ENCODE measurements at places on chromosomes 7 and 10.
A peak's percentile ranks its signal among the peaks of the same experiment; 100 is the strongest.

- no peak for DNase-seq
These were observed 71.5 kb downstream of the XPNPEP1 start for GRCh38 chr10:109851616-109852474.

- DNase-seq, result no peak
These were observed 27.3 kb downstream of the DENND11 start for GRCh38 chr7:141674702-141675101.

DNA sequence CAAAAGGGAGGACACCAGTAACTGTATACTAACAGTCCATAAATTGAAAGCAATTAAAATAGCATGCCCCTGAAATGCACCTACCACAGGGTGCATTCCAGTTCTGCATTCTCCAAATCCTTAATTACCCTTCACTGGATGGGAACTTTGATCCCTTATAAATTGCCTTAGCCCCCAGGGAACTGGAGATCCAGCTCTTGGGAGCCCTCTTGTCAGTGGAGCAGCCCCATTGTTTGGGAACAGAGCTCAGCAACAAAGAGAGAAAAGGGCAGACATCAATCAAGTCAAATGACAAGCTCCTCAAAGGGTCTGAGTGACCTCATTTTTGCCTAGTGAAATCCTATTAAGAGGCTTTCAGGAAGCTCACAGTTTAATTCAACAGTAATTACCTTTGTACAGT is 472.6 kb downstream of the XPNPEP1 start:
- no peak for DNase-seq

DNA sequence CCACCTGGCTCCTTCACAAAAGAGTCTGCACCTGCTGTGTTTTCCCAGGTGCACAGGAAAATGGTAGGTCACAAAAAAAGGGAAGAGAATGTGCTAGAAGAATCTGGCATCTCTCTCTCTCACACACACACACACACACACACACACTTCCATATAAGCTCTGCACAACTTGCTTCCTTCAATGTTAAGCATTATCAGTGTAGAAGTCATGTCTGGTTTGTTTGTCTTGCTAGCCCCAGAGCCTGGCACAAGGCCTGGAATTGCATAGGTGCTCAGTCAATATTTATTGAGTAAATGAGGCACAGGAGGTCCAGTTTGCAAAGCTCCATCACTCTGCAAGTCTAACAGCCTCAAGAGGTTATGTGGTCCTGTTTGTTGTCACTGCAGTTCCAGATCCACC is 867.3 kb upstream of the AUTS2 start:
- no peak for DNase-seq

GRCh38 chr10:89295597-89295996 is 6.2 kb upstream of the IFIT2 start:
- no peak for DNase-seq

GRCh38 chr7:33108554-33109004 is 625 bp downstream of the RP9 start:
- DNase-seq, result no peak

DNA sequence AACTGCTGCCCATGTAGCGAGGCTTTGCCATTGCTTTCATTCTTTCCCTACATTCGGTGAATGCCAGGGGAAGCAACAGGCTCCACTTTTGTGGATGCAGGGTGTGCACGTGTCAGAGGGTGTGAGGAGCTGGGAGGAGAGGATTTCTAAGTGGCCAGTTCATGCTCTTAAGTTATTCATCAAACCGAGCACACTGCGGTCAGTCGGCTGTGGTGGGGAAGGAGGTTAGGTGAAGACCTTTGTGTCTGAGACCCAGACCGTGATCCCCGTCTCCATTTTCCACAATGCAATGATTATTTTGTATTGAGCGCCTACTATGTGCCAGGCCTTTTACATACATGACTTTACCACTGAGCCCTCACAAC is 438.6 kb upstream of the GALNT17 start:
- no peak for DNase-seq

GRCh38 chr10:124138883-124139348 is 45.5 kb upstream of the CHST15 start:
- DNase-seq, result no peak

DNA sequence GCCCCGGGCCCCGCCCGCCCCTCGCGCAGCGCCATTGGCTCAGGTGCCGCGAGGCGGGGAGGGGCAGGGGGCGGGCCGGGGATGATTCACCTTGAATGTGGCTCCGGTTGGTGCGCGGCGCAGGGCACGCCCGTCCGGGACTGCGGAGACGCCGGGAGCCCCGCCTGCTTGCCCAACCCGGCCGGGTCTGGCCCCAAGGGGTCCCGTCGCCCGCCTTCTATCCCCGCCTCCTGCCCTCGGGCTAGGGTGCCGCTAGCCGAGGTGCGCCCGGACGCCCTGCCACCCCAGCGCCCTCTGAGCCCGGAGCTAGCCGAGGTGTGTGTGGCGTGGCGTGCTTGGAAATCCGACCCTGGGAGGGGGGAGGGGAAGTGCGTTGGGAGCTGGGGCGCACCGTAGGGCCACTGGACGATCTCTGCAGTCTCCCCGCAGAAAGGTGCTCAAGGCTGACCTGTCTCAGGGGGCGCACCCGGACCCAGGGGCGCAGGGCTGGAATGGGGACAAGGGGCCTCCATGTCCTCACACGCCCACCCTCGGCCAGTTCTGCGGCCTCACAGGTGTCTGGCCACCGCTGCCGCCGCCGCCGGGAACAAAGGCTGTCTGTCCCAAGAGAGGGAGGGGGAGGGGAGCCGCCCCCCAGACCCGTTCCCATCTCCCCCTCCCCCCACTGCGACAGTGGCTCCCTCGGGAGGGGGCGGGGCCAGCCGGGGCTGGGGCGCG is 168.9 kb downstream of the NRF1 start:
- DNase-seq, result peak; percentile 51

DNA sequence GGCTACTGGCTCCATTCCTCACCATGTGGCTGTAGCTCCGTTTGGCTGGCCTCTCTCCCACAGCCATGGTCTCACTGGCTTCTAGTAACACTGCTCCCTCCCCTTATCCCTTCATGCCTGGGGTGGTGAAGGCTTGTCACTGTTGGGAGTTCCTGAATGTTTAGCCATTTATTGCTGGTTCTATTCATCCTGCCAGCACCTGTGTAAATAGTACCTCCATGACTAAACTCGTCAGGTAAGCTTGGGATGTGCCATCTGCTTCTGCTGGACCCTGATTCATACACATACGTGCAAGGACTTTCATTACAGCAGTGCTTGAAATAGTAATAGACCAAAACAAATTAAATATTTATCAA is 61.6 kb downstream of the CCDC71L start:
- no peak for DNase-seq

- DNase-seq, result no peak
These were observed 76.6 kb upstream of the DGKI start for GRCh38 chr7:137923380-137923779.

GRCh38 chr10:19412531-19412930 is 363.9 kb downstream of the MALRD1 start:
- DNase-seq, result no peak

- no peak for DNase-seq
These were observed 29.5 kb upstream of the INHBA start for GRCh38 chr7:41732436-41732785.

GRCh38 chr10:62692085-62692484 is 112.4 kb upstream of the ADO start:
- no peak for DNase-seq

DNA sequence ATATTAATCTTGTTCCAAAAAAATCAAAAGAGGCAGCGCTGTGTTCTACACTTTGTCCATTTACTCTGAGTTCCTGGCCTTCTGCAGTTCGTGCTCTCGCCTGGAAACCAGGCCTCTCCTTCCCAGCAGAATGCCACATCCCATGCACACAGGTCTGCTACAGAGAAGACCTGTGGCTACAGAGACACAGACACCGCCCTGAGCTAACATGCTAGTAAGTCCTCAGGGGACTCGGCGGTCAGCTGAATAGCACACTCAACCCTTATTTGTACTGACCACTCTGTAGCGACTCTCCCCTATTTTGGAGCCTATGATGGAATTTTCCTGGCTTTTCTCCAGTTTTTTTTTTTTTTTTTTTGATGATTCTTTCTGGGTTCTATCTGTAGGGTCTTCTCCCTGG is 12.8 kb downstream of the CREB3L2 start:
- no peak for DNase-seq

DNA sequence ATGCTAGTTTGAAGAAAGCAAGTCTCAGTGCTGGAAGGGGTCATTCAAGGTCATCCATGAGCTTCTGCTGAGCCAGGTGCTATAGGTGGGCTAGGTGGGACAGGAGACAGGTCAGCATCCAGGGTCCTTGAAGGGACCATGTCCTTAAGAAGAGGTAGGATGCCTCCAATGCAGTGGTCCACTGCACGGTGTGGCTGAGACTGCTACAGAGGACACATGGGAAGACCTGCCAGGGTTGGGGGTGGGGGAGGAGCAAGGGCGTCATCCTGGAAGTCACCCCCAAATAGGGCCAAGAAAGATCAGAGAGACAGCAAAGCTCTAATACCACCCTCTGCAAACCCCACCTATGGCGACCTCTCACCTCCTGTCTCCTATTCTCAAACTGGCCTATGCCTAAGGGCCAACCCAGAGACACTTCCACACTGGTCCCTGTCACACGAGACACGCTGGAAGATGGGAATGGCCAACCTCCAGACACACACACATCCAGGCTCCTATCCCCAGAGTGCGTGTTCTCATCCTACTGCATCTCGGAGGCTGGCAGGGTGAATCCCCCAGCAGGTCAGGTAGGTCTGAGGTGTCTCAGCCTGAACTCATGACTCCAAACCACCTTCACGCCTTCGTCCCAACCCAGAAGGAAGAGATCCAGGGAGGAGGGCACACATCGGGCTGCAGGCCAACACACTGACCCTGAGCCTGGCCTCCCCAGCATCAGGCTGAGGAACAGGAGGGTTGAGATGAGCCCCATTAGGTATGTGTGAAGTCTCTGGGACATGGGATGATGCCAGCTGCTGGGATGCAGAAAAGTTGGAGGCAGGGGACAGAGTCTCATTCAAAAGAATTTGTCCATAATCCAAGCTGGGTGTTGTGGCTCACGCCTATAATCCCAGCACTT is 5.6 kb upstream of the PPP1R35 start:
- no peak for DNase-seq

- DNase-seq, result no peak
These were observed 74.5 kb downstream of the BMPER start for GRCh38 chr7:33979807-33980355.

- no peak for DNase-seq
These were observed 75.4 kb upstream of the PPP1R3C start for GRCh38 chr10:91708174-91708861.

DNA sequence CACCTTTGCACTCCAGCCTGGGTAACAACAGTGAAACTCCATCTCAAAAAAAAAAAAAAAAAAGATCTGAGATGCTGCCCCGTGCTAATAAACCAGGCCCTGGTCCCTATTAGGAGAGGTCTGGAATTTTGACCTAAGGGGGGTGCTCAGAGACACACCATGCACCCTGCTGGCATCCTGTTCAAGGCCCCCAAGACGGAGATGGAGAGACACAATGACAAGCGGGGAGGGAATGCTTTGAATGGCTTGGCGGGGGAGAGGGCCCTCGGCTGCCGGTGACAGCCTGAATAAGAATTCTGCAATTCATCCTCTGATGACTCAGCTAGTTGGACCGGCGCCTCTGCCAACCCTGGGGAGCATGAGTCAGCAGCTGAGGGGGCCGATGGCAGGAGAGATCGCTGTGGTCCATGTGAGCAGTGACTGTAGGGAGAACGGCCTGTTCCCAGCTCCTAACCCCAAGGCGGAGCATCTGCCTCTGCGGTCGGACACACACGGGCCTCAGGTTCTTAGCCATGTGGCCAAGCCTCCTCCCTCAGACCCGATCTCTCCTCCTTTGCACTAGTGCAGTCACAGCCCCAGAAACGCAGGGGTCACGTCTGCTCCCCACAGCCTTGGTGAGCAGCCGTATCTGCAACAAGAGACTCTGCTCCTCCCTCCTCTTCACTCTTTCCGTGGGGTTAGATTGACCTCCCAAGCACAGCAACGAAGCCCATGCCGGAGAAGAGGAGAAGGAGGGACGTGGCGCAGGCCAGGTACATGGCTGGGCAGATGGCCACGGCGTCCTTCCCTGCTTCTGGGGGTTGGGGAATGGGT is 14.9 kb downstream of the TRIM56 start:
- no peak for DNase-seq

DNA sequence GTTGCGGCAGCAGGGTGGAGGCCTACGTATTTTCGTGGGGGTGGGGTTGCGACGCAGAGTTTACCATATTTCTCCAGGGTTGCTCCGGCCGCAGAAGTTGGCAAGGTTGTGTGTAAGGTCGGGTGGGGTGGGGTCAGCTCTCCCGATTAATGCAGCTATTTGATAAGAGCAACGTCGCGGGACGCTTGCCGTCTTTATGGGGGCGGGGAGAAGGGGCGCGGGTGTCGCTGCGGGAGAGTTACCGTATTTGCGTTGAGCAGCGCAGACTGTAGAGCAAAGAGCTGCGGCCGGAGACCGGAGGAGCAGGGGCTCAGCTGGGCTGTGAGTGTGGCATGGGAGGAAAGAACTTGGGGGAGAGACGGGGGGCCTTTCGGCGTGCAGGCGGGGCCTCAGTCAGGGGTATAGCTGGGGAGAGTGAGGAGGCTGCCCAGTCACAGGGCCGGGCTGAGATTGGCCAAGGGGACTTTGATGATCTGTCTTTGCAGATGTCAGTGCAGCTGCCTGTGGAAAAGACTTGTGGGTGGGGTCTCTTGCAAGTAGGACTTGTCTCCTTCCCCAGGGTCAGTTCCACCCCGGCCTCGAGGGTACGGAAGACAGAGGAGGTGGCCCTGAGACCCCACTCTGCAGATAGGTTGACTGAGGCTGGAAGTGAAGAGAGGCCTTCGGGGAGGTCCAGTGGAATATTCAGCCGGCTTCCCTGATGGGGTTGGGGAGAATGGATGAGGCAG is 26.6 kb downstream of the ZNF775 start:
- no peak for DNase-seq

DNA sequence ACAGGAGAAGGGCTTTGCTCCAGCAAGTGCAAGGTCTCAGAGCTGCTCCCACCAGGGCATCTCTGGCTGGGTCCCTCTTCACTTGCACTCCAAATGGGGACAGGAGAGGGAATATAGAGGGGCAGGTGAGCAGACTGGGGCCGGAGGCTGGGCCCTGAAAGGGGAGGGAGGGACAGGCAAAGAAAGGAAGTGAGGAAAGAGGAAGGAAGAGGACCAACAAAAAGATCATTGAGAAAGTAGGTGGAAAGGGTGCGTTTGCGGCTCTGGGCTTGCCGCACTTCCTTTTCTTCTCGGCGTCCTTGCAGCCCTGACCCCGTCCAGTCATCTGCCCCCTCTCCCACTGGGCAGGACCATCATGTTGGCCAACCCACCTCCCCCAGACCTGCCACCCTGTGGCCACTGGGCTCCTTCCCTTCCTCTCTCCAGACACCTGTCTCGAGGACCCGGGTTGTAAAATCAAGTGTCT is 14.0 kb downstream of the ITPRIP start:
- DNase-seq, result no peak

- no peak for DNase-seq
These were observed 115.0 kb downstream of the PTPRN2 start for GRCh38 chr7:158472596-158472995.

- no peak for DNase-seq
These were observed 1059.1 kb downstream of the SORCS3 start for GRCh38 chr10:105700218-105700617.

- DNase-seq, result no peak
These were observed 8.4 kb upstream of the SCART1 start for GRCh38 chr10:133445268-133445732.

- DNase-seq, result no peak
These were observed 133.3 kb downstream of the KCNMA1 start for GRCh38 chr10:77504196-77504872.

Measured in stimulated activated CD8-positive, alpha-beta memory T cell treated with anti-CD3 and anti-CD28 coated beads, Interleukin-4, amount 100 ng/mL, for 1 hour (primary cell).